EH (cell line): ENCODE measurements at places on chromosomes 13 and 19.

DNA sequence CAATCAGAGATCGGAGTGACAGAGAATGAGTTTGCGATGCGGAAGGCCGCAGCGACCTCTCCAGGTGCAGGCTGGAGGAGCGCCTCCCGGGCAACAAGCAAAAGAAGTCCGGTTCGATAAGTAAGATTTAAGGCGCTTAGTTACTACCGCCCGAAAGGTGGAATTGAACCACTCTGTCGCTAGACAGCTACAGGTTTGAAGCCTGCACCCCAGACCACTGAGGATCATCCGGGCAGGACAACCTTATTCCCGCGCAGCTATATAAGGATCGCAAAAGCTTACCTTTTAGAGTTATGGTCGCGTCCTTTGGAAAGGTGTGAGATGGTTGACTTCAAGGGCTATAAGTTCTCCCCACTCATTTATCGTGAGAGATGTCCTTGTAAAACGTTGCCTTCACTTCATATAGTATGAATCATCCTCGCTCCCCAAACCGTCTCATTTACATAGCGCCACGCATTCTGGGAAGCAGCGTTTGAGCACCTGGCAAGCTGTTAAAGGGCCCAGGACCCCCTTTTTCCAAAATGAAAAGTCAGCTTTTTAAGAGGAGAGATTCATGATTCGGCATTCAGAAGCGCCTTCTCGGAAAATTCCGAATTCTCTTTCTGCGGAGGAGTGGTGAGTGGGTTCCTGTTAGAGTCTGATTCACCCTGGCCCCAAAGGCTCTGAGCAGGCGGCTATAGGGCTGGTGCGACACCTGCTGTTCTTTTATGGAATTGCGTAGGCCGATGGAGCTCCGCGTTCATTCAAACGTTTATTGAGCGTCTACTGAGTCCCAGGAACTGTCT, 10.8 kb downstream of the FOSB start:
- DNase-seq = peak; percentile 94

DNA sequence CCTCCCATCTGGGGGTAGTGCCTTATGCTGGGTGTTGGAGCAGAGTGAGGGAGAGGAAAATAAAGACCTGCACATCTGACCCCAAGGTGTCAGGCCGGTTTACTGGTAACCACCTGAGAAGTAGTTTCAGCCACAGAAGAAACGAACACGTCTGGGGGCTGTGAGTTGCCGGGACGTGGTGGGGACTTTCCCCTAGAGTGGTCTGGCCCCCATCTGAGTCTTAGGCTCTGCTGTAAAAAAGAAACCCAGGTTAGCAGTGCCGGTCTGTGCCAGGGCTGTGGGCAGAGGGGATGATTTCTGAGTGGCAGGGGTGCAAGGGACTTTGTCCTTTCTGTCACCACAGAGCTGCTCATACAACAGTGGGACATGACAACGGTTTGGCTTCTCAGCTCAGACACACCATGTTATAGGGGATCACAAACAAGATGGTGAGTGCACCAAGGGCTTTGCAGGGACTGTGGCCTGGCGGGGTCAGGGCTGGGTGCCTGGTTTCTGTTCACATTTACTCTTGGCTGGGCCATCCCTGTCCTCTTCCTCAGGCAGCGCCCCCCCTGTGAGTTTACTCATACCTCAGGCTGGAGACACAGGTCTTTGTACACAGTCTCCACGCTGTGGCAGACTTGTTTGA, 9.0 kb downstream of the GCDH start:
- no peak for DNase-seq

DNA sequence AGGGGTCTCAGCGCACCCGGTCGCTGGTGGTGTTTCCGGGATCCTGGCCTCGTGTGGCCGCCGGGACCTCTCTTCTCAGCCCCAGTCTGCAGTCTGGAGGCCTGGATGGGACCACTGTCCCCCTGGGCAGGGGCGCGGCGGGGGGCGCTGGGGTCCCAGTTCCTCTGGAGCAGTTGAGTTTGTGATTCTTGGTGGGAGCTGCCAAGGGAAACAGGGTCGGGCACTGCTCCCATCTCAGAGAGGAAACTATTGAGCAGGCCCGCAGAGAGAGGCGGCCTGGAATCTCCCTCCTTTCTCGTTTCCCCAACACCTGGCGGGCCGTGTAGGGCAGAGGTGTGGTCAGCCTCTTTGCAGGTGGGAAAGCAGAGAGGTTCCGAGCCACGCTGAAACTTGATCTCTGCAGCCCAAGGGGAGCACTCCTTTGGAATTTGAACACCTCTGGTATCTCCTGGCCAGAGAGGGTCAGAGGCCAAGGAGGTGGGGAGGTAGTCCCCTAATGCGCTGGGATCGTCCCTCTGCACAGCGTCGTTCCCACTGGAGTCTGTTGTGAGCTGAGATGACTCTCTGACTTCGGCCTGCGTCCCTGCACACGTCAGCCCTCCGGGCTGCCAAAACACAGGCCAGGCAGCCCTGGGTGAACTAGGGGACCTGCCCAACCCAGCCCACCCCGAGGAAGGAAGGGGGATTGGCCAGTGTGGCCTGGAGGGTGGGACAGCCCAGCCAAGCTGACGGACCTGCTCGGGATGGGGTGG, 741 bp downstream of the PLEKHF1 start:
- DNase-seq = peak; percentile 74

- no peak for DNase-seq
Observed at GRCh38 chr13:23288564-23288963, 107.8 kb downstream of the SGCG start.

DNA sequence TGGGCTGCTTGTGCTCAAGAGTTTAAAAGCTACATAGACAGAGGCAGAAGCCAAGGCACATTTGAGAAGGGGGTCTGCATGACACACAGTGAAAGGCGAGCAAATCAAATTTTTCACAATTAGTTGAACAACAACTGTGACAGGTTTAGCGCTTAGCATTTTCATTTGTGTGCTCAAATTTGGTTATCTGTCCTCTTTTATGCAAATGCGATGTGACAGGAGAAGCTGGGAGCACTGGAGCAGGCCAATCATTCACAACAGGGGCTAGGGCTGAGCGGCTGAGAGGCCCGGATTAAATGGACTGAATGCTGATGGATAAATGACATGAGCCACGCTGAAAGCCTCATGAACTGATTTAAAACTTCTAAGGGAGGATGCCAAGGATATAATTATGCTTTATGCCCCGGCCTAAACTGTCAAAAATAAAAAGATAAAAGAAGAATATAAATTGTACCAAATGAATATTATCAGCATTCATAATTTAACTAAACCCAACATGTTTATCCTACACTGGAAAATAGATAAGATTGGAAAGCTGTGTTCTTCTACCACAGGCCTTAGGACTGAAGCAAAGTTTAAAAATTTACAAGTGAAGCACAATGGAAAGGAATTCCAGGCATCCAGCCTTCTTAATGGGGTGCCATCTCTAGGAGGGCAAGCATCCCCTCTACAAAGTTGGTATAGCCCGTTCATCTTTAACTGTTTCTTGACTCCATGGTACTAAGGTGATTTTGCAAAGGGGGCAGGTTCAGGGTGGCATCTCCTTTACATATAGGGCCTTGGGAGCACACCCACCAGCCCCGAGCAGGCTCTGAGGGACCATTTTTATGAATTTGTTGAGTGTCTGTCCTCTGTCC, 117.9 kb downstream of the RBM26 start:
- DNase-seq = no peak

DNA sequence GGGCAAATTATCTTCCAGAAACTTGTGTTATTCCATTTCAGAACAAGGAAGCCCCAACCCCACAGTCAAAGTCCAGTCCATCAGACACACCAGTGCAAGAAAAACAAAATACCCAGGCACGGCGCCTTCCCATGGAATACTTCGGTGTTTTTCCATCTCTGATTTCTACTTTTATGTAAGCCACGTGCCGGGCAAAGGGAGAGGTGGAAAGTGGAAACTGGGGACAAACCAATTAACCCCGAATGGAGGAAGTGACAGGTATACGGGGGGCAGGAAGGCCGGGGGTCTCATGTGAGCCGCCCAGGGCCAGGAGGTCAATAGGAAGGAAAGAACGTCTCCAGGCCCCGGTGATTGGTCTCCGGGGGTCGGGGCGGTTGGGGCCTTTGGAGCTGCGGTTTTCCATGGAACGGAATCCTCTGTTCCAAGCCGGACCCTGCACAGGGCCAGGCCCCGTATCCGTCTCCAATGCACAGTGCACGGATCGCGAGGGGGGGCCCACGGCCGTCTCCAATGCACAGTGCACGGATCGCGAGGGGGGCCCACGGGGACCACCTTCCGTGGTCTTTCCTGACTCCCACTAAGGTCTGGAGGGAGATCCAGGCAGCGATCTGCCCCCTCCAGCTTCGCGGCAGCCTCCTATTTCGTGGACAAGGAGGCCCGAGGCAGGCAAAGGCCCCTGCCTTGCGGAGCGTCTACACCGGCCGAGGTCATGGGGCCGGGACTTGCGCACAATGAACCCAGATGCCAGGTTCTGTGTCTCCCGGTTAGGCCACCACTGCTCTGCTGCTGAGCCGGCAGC, 79.7 kb downstream of the GADD45B start:
- DNase-seq = no peak

- peak; percentile 83 for DNase-seq
Observed at GRCh38 chr13:24288870-24289269, 20.5 kb upstream of the C1QTNF9 start.

GRCh38 chr19:56538254-56538760, 441 bp upstream of the ZFP28 start:
- peak; percentile 90 for DNase-seq

- DNase-seq = no peak
Observed at GRCh38 chr13:105008604-105009003, 1526.9 kb downstream of the EFNB2 start.

GRCh38 chr19:55539090-55539984, 2.4 kb upstream of the SBK2 start:
- DNase-seq = no peak

- no peak for DNase-seq
Observed at GRCh38 chr13:89393758-89394304, 1722.7 kb downstream of the SLITRK5 start.

- peak; percentile 79 for DNase-seq
Observed at GRCh38 chr19:17605761-17606589, 50.5 kb downstream of the COLGALT1 start.

- no peak for DNase-seq
Observed at GRCh38 chr13:21016487-21016886, 44.9 kb downstream of the LATS2 start.

GRCh38 chr13:83515268-83516015, 366.8 kb downstream of the SLITRK1 start:
- DNase-seq = peak; percentile 57

DNA sequence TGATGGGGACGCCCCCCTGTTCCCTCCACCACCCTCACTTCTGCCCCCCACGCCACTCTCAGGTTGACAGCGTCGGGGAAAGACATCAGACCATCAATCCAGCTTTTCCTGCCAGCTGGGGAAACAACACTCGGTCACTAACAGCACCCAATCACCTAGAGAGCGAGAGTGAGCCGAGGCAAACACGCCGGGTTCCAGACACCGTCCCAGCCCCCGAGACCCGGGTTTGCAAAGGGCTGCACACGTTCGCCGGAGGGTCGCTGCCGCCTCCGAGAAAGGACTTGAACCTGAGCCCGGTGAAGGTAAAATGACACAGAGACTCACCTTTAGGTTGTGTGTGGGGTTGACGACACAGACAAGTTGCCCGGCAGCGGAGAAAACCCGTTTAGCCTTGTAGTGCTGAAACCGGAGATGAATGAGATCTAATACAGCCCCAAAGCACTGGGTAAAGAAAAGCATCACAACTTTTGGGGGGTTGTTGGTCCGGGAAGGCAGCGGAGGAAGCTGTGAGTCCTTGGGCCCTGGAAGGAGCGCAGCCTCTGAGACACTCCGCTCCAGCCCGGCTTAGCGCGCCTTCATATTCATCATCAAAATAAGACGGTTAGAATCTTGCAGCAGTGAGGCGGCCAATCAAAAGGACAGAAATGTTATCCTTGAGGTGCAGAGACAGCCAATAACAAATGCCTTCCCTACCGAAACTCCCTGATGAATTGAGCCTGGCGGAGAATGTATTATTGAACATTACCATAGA, at the start of gene SIAH3:
TSS of gene SIAH3 (minus strand) at position 583 of the 751 bp plus-strand sequence. CDS start at position 459, 124 bp downstream.
- no peak for DNase-seq

DNA sequence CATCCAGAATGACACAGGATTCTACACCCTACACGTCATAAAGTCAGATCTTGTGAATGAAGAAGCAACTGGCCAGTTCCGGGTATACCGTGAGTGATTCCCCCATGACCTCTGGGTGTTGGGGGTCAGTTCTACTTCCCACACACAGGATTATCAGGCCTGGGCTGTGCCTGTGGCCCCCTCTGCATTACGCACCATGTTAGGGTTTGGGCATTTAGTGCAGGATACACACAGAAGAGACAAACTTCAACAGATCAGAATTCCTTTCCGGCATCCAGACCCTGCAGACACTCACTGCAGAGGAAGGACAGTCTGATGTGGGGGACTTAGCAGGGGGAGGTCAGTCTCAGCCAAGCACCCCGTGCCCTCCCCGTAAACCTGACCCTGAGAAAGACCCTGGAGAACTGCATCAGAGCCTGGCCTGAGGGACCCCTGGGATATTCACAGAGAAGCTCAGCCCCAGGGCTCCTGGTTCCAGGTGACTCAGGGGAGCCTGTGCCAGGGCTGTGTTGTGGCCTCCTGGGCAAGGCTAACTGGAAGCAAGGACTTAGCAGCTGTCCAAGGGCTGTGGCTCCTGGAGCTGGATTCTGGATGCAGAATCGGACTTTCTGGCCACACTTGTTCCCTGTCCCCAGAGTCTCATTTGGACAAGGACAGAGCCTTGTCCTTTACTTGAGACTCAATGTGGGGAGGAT, 1.7 kb downstream of the CEACAM5 start:
- DNase-seq = no peak

GRCh38 chr19:791567-792305, 5.5 kb upstream of the PTBP1 start:
- no peak for DNase-seq

- DNase-seq = peak; percentile 86
Observed at GRCh38 chr13:46551410-46552302, 1.3 kb upstream of the LRCH1 start.

GRCh38 chr13:75550159-75550567, 572 bp downstream of the UCHL3 start:
- peak; percentile 71 for DNase-seq

DNA sequence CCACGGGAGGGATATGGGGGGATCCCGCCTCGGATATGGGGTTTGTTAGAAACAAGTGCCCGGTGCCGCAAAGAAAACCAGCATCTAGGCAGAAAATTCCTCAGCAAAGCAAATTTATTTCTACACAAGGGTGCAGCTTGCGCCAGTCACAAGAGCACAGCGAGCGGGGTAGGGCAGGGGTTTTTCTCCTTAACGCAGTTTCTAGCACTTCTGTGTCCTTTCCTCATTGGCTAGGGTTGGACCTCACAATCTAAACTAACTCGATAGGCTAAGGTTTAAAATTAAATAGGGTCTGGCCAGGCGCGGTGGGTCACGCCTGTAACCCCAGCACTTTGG, 595 bp downstream of the ZNF440 start:
- peak; percentile 33 for DNase-seq

GRCh38 chr13:74575729-74576125, 441.5 kb upstream of the KLF12 start:
- DNase-seq = peak; percentile 54

GRCh38 chr19:38617764-38618589, at the start of gene MAP4K1:
Gene MAP4K1, minus strand, starts transcription at chr19:38617953. Its CDS starts 58 bp downstream, at chr19:38617895.
- no peak for DNase-seq

- DNase-seq = no peak
Observed at GRCh38 chr13:43129511-43130110, 106.2 kb downstream of the DNAJC15 start.

GRCh38 chr19:2333807-2334211, 5.3 kb downstream of the SPPL2B start:
- DNase-seq = no peak

GRCh38 chr19:39328046-39328705, 7.5 kb upstream of the LRFN1 start:
- DNase-seq = peak; percentile 68
